ENCODE measurements at places on chromosomes 7 and 10.

DNA sequence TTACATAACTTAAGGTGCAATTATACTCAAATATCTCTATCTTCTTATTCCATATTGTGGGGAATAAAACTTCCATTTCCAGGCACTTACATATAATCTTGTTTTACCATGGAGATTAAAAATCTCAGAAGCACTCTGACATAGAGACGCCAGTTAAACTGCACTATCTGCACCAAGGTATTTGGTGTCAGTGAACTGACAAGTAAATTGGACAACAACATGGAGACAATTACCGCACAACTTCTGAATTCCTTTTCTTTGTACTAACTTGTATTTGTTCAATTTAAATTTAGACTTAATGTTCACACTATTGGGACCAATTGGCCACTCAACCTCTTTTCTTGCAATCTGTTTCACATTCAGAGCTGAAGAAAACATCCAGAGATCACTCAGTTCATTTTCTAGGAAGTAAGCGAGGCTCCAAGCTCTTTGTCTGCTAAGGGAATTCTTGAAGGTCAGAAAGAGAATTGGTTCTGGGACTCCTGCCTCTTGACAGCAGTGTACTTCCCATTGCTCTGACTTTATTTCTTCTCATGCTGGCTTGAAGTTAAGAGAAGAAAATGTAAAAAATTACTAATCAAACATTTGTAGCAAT, 184.7 kb downstream of the CHCHD3 start:
- DNase-seq, result no peak

DNA sequence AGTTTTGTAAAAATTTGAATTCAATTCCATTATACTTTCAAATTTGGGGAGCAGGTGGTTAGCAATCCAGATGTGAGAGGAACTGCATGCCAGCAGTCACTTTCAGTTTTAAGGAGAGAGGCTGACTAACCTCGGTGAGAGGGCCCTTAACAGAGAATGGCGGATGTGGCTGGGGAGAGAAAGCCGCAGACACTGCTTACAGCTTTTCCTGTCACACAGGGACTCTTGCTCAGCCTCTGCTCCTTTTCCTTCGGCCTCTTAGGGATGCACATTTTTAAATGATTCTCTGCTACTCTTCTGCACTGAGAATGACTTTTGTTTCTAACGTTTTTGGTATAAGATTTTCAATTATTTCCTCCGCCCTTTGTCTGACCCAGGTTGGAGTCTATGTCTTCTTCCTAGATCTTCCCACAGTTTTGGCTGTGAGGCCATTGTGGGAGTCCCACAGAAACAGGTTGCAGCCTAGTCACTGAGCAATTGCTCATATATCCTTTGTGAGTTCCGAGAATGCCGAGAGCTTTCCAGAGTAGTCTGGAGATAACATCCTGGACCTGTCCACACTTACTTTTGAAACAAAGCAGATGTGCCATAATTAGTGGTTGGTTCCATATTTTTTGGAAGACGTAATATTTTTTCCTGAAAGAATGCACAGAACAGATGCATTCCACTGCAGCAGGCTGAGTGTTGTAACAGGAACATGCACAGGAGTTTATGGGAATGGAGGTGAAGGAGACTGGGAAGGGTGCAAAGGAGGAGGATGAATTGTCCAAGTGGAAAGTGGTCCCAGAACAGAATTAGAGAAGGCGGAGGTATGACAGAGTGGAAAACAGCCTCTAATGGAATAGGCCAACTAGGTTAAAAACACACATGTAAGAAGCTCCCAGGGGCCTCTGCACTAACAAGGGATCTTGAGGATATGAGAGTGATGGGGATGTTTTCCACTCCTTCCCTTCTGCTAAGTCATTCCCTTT, 168.0 kb upstream of the ZNF32 start:
- peak; percentile 74 for DNase-seq

DNA sequence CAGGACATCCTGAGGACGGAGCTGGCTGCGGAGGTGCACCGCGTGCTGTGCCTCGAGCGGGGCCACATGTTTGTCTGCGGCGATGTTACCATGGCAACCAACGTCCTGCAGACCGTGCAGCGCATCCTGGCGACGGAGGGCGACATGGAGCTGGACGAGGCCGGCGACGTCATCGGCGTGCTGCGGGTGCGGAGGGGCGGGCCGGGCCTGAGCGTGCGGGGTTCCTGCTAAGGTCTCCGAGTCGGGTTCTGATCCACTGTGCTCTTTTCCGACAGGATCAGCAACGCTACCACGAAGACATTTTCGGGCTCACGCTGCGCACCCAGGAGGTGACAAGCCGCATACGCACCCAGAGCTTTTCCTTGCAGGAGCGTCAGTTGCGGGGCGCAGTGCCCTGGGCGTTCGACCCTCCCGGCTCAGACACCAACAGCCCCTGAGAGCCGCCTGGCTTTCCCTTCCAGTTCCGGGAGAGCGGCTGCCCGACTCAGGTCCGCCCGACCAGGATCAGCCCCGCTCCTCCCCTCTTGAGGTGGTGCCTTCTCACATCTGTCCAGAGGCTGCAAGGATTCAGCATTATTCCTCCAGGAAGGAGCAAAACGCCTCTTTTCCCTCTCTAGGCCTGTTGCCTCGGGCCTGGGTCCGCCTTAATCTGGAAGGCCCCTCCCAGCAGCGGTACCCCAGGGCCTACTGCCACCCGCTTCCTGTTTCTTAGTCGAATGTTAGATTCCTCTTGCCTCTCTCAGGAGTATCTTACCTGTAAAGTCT, 10.4 kb downstream of the ATG9B start:
- DNase-seq, result peak; percentile 96

- DNase-seq, result no peak
Observed at GRCh38 chr7:54831046-54831643, 72.1 kb upstream of the SEC61G start.

GRCh38 chr7:47619806-47620205, 37.9 kb upstream of the TNS3 start:
- no peak for DNase-seq

All from CD4-positive, alpha-beta T cell treated with Interleukin-10 for 1 hour (primary cell).